ENCODE measurements at places on chromosomes 12 and 14.

DNA sequence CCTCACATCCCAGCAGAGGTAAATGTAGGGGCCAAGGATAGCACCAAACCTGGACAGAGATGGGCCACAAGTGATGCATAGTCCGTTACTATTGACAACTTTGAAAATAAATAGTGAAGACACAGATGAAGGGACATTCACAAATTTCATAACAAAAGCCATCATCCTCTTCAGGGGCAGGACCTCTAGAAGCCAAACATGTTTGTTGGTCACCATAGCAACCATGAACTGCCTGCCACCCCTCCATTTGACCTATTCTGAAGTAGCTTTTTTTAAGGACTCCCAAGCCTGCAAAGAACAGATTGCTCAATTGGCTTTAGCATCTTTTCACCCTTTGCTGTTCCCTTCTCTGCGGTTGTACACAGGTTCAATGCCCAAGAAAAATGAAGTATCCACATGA is 35.7 kb upstream of the MDM1 start:
- peaks cover 38% of the 10 kb centered on the region for H3K4me1 ChIP-seq
- no peak for DNase-seq
- H3K27ac ChIP-seq = no peak overlapping the region

- peaks cover 40% of the 10 kb centered on the region for H3K4me1 ChIP-seq
- DNase-seq = peak; percentile 81
- no peaks in the 10 kb centered on the region for H3K27me3 ChIP-seq
- H3K27ac ChIP-seq = peak overlapping the region; percentile 19
- no peak overlapping the region for H3K4me3 ChIP-seq
Measured at GRCh38 chr12:105257321-105257728, 21.4 kb upstream of the APPL2 start.

DNA sequence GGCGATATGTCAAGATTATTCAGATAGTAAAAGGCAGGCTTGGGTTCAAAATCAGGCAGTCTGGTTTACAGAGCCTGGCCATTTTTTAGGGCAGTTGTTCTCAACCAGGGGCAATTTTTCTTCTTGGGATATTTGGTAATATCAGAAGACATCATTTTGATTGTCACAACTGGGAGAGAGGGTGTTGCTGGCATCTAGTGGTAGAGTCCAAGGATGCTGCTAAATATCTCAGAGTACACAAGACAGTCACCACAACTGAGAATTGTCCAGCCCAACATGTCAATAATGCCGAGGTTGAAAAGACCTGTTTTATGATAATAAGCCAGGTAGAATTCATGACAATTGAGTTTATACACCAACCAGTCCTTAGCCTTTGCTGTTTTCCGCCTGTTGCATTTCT is 733.9 kb downstream of the NRXN3 start:
- H3K4me1 ChIP-seq = no peaks in the 10 kb centered on the region
- no peaks in the 10 kb centered on the region for H3K36me3 ChIP-seq
- H3K27ac ChIP-seq = no peak overlapping the region
- no peak overlapping the region for H3K4me3 ChIP-seq
- 0 out of 2 replicates have a peak, but pooled peaks cover 3% of the 10 kb centered on the region for H3K27me3 ChIP-seq

DNA sequence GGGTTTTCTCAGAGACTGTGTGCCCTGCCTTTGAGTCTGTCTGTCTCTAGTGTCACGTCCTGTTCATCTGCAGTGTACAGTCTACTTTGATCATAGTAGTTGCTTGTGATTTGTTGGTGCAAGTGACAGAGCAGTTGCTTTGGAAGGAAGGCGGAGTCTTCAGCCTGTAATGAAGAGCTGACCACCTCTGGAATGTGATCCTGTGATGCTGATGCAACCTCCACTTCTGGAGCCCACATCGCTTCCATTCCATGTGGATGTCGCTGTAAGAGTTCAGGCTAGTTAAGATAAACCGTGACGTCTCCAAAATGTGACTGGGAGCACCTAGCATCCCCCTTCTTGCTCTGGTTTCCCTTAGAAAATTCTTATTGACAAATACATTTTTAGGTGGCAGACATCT is 51.8 kb downstream of the PELI2 start:
- DNase-seq = no peak
- no peaks in the 10 kb centered on the region for H3K36me3 ChIP-seq
- H3K4me3 ChIP-seq = no peak overlapping the region
- H3K27ac ChIP-seq = no peak overlapping the region
- H3K27me3 ChIP-seq = peaks cover 9% of the 10 kb centered on the region

DNA sequence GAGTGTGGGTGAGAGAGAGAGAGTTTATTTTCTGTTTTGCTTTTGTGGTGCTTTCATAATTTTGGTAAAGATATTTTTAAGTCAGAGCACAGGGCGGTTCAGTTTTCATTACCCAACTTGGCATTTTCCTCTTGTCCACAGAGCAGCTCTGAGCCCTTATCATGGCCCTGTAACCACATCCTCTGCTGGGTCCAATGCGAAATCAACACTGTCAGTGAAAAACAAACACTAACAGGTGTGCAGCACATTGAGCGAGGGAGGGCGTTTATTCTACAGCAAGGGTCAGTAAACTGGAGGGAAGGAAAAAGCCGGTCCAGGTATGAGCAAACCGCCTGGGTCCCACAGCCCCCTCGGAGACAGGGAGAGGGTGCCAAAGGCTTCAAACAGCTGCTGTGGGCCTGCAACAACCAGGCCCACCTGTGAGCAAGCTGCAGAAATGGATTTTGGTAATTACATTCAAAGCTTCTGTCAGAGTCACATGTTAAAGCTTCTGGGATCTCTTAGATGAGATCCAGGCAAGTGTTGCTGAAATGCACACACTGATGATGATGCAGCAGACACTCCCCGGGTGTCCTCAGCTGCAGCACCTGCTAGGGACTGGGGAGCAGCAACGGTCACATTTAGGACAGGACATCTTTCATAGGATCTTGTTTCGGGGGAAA is 132.7 kb upstream of the DYRK2 start:
- no peaks in the 10 kb centered on the region for H3K27me3 ChIP-seq
- peaks cover 23% of the 10 kb centered on the region for H3K4me1 ChIP-seq
- H3K36me3 ChIP-seq = no peaks in the 10 kb centered on the region
- no peak overlapping the region for H3K27ac ChIP-seq

- H3K4me1 ChIP-seq = peaks cover 42% of the 10 kb centered on the region
- H3K36me3 ChIP-seq = peaks cover 28% of the 10 kb centered on the region
- peak overlapping the region; percentile 99 for H3K27ac ChIP-seq
- peak overlapping the region; percentile 99 for H3K4me3 ChIP-seq
- H3K27me3 ChIP-seq = no peaks in the 10 kb centered on the region
- no peak for DNase-seq
Measured at GRCh38 chr12:49264466-49264872, 413 bp upstream of the TUBA1C start.

- H3K36me3 ChIP-seq = no peaks in the 10 kb centered on the region
- no peak for DNase-seq
- H3K4me1 ChIP-seq = no peaks in the 10 kb centered on the region
- no peak overlapping the region for H3K4me3 ChIP-seq
- H3K27ac ChIP-seq = no peak overlapping the region
Measured at GRCh38 chr14:30348445-30348844, 210.5 kb upstream of the G2E3 start.

- H3K27me3 ChIP-seq = 0 out of 2 replicates have a peak, but pooled peaks cover 5% of the 10 kb centered on the region
- H3K36me3 ChIP-seq = no peaks in the 10 kb centered on the region
- H3K4me3 ChIP-seq = no peak overlapping the region
- H3K27ac ChIP-seq = no peak overlapping the region
- H3K4me1 ChIP-seq = no peaks in the 10 kb centered on the region
Measured at GRCh38 chr12:66467932-66468331, 165.6 kb downstream of the HELB start.

GRCh38 chr12:14825256-14825655 is 11.3 kb upstream of the SMCO3 start:
- no peak overlapping the region for H3K4me3 ChIP-seq
- DNase-seq = no peak
- no peaks in the 10 kb centered on the region for H3K27me3 ChIP-seq
- H3K4me1 ChIP-seq = no peaks in the 10 kb centered on the region
- no peak overlapping the region for H3K27ac ChIP-seq

GRCh38 chr12:71019282-71019831 is 98.8 kb upstream of the PTPRR start:
- no peak overlapping the region for H3K4me3 ChIP-seq
- no peak for DNase-seq
- no peaks in the 10 kb centered on the region for H3K4me1 ChIP-seq
- H3K36me3 ChIP-seq = no peaks in the 10 kb centered on the region
- H3K27ac ChIP-seq = no peak overlapping the region
- H3K27me3 ChIP-seq = no peaks in the 10 kb centered on the region

GRCh38 chr12:116959198-116959460 is 48.4 kb downstream of the FBXW8 start:
- H3K27ac ChIP-seq = peak overlapping the region; percentile 94
- H3K36me3 ChIP-seq = no peaks in the 10 kb centered on the region
- no peaks in the 10 kb centered on the region for H3K27me3 ChIP-seq
- H3K4me1 ChIP-seq = peaks cover 39% of the 10 kb centered on the region
- H3K4me3 ChIP-seq = peak overlapping the region; percentile 33

GRCh38 chr12:5259523-5259922 is 172.4 kb upstream of the NTF3 start:
- H3K4me1 ChIP-seq = no peaks in the 10 kb centered on the region
- no peak for DNase-seq
- no peak overlapping the region for H3K4me3 ChIP-seq
- H3K36me3 ChIP-seq = no peaks in the 10 kb centered on the region
- H3K27me3 ChIP-seq = no peaks in the 10 kb centered on the region

DNA sequence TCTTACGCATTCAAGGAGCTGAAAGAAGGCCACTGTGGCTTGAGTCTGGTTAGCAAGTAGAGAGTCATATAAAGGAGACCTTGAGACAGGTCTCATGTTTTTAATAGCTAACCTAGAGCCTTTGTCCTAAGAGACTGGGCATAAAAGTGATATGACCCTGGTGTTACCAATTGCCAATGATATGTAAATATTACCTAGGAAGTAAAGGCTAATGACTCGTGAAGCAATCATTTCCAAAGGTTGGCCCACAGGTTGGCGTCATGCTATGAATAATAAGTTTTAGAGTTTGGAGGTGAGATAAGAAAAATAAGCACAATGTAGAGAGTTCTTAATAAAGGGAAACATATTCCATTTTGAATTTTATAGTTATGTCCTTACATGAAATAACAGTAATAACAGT is 116.6 kb upstream of the PLEKHA5 start:
- 0 out of 2 replicates have a peak overlapping the region, but pooled peaks have one; percentile 3 for H3K27ac ChIP-seq
- DNase-seq = peak; percentile 39
- H3K4me3 ChIP-seq = no peak overlapping the region
- H3K27me3 ChIP-seq = no peaks in the 10 kb centered on the region
- H3K36me3 ChIP-seq = no peaks in the 10 kb centered on the region
- H3K4me1 ChIP-seq = peaks cover 17% of the 10 kb centered on the region

DNA sequence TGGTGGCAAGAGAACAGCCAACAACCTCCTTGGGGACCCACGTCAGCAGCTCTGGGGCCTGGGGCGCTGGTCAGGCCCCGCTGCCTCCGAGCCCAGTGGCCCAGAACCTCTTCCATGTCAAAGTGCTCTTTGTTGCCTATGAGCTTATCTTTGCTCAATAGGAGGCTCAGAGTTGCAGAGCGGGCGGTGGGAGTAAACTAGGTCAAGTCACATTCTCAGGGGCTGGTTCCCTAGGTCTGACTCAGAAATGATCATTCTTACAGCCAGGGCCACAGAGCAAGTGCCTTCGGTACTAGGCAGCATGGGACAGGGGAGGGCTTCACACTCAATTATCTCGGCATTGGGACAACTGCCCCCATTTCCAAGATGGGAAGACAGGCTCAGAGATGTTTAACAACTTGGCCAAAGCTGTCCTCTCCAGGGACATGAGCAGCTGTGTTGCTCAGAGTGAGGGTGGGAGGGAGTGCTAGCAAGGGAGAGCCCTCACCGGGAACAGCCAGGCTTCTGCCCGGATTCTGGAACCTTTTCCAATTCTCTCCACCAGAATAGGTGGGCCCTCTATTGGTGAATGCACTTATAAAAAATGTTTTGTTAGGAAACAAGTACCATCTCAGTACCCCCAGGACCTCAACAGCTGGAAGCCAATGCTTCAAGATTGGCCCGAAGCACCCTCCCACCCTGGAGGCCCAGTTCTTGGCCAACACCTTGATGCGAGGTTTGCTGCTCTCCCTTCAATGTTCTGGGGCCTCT is 11.9 kb downstream of the SLC25A29 start:
- no peak overlapping the region for H3K4me3 ChIP-seq
- no peak overlapping the region for H3K27ac ChIP-seq
- H3K4me1 ChIP-seq = no peaks in the 10 kb centered on the region
- no peaks in the 10 kb centered on the region for H3K27me3 ChIP-seq

DNA sequence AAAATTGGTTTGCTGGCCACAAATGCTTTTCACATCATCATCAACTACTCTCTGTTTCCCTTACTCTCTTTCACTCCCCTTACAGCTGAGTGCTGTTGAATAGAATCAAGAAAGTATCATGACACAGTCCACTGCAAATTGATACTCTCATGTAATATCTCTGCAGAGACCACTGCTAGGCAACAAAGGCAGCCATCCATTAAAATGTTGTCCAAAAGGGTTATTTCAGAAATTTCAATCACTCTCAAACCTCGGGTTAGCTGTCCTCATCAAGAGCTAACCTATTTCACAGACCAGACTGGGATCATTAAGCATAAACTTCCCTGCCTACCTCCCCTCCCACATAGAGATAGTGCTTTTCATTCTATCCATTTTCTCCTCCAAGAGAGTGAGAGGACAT is 186.7 kb downstream of the PLCZ1 start:
- H3K4me3 ChIP-seq = no peak overlapping the region
- H3K36me3 ChIP-seq = no peaks in the 10 kb centered on the region
- no peak overlapping the region for H3K27ac ChIP-seq
- H3K27me3 ChIP-seq = no peaks in the 10 kb centered on the region
- H3K4me1 ChIP-seq = peaks cover 11% of the 10 kb centered on the region

DNA sequence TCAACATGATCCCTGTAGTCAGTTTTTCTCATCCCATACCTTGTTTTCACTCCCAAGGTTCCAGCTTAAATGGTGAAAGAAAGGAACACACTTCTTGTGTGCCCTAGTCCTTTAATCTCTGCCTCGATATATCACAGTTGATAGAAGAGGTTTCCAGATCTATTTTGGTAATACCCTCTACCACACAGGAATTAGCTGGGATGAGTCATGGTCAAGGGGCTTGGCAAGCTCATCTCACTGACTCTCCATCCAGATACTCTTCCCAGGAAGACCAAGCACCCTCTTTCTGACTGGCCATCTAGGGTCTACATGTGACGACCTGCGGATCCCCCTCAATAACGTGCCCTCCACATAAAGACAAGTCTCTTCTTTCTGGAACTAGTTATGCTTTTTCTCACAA is 277.9 kb downstream of the ITPR2 start:
- no peak overlapping the region for H3K27ac ChIP-seq
- peak; percentile 9 for DNase-seq
- no peaks in the 10 kb centered on the region for H3K27me3 ChIP-seq

All from PC-3 (cell line).